ENCODE measurements at places on chromosomes 7 and 10.

DNA sequence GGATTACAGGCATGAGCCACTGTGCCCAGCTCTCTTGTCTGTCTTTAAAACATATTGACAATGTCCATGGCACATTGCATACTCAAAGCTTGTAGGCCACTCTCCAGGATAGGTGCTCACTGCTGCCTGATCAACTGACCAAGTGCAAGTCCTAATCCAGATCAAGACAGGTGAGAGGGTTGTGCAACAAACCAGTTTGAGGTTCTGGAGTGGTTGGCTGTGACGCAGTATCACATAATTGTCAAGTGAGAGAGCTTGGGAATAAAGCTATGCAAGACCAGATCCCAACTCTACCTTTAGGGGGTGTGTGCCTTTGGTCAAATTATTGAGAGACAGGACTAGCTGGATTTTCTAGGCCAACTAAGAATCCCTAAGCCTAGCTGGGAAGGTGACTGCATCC, 43.0 kb upstream of the OPN4 start:
- DNase-seq: no peak

DNA sequence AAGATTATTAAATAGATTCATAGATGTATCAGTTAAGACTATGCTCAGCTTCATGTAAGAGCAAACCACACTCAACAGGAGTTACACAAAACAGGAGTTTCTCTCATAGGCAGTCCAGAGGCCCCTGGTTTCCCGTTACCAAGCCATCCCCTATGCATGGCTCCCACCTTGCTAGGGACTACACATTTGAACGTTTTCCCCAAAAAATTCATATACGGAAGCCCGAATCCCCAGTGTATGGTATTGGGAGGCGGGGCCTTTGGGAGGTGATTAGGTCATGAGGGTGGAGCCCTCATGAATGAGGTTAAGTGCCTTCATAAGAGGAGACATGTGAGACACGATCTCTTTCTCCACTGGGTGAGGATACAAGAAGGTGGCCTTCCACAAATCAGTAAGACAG, 29.1 kb downstream of the RSU1 start:
- no peak for DNase-seq

- DNase-seq: no peak
These were observed 56.0 kb downstream of the CSGALNACT2 start for GRCh38 chr10:43194266-43194665.

DNA sequence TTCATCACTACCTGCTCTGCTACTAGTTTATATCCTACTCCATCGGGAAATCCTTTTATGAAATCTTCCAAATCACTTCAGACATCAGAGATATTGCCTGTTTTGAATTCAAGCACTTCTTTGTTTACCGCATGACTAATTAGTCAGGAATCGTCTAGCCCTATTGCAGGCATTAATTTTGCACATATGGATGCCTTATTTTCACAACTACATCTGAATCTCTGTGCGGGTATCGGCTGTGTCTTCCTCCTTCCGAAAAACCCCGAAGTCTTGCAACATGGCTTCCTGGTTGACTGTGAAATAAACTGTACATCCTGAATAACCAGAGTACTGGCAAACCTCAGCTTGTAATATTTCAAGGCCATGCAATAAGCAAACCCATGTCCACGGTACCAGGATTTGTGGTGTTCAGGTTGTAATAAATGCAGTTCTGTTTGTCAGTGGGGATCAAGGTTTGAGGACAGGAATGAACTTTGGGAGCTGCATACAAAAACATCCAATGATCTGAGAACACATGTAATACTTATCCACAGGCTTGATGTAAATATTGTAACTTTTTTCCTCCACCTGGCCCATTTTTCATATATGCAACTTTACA, 642.1 kb downstream of the PARD3 start:
- no peak for DNase-seq

DNA sequence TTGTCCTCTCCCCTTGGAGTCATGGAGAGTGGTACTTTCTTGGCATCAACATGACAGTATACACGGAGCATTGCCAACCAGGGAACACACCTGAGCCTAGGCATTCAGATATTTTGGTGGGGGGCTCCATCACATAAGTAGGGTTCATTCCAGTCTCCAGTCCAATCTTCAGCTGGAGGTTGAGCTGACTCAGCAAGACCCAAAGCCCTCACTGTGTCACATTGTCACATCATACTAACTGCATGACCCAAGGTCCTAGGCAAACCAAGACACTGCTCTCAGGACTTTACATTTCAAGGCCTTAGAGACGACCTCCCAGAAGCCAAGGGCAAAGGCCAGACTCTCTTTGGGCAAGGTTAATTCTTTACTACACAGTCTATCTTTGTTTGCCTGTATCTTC, 190.1 kb downstream of the TMEM178B start:
- DNase-seq: no peak

DNA sequence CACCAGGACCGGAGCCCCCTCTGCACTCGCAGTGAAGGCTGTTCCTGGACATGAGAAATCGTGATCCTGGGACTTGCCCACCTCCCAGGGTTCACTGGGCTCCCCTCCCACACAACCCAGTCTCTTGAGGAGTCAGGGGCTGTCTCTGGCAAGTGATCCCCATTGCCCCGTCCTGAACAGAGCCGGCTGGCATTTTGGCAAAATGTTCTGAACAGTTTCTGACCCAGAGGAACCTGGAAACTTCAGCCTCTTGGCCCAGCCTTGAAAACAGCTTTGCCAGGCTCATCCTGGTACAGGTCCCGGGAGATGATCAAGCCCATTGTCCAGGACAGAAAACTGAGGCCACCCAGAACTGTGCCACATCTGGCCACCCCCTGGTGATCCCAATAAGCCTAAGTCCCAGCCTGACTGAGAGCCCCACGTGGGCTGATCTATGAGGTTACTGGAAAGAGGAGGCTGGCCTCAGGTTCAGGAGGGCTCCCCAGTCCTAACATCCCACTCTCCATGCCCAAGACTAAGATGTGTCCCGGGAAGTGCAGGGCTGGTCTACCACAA, 115.7 kb downstream of the OAT start:
- no peak for DNase-seq

DNA sequence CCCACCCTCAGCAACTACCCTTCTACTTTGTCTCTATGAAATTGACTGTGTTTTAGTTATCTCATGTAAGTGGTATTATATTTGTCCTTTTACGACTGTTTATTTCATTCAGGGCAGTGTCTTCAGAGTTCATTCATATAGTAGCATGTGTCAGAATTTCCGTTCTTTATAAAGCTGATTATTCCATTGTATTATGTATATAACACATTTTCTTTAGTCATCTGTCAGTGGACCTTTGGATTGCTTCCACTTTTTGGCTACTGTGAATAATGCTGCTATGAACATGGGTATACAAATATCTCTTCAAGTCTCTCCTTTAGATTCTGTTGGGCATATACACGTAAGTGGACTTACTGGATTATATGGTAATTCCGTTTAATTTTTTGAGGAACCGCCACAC, 14.5 kb downstream of the SLF2 start:
- no peak for DNase-seq

DNA sequence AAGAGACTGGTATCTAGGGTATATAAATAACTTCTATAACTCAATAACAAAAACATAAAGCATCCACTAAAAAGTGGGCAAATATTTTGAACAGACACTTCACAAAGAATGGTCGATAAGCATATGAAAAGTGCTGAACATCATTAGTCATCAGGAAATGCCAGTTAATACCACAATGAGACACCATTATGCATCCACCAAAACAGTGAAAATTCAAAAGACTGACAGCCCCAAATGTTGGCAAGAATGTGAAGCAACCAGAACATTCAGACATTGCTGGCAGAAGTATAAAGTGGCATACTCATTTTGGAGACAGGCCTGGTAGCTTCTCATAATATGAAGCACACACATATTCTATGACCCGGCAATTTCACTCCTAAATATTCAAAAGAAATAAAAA, 26.5 kb upstream of the GSAP start:
- DNase-seq: no peak

- no peak for DNase-seq
These were observed 42.3 kb upstream of the SGCE start for GRCh38 chr7:94698275-94698674.

- no peak for DNase-seq
These were observed 74.5 kb downstream of the DGKI start for GRCh38 chr7:137772316-137772715.

DNA sequence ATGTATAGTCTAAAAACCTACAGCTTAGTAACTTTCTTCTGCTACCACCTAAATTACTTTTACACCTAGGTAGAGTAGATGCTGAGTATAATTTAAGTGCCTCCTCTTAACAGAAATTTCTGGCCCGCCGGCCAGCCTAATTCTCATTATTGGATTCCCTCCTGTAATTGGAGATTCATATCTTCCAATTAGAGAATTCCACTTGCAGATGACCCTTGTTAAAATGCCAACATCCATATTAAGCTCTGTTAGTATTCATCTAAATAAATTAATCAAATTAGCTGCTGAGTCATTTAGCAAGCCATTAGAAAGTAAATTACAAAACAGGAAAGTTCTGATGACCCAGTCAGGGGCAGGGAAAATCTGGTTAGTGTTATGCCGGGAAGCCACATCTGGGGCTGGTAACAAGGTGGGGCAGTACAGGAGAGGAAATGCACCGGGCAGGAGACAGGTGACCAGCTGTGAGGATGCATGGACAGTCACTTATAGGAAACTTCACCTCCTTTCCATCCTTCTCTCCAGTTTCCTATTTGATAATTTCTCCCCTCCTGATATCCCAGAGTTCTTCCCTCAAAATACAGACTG, 82.8 kb downstream of the ORC5 start:
- no peak for DNase-seq

DNA sequence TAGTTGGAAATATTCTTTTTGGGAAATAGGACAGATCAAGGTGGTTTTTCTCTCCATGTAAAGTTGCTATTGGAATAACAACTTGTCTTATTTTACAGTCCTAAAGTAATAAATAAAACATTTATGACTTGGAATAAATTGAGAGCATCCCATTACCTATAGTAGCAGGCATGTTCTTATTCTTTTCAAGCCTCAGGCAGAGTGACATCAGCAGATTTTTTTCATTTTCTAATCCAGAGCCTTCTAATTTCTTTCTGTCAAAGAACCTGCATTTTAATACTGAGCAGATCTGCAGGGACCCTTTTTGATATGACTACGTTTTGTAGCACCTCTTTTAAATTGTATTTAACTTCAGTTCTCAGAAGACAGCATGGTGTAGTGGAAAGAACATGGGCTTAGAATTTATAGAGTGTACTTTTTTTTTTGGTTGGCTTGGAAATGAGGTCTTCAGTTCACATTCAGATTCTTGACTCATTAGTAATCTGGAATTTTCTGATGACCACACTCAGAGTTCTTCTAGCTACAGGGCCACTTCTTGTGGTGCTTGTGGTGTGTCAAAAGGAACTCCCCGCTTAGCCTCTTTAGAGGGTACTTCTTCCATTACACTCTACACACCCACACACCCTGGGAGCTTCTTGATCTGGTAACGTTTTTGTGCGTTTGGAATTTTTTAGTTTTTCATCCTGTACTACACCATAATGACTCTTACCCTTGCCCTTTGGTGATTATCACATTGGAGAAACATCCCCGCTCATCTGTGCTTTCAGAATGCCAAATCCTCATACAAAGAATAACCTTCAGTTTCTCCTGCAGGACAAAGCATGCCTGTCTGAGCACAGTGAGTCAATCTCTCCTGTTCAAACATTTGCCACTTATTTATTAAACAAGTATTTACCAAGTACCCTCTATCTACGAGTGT, 34.6 kb downstream of the AGK start:
- no peak for DNase-seq

- no peak for DNase-seq
These were observed 45.2 kb upstream of the BHLHA15 start for GRCh38 chr7:98165827-98166667.

GRCh38 chr7:40527723-40528122, 392.9 kb downstream of the SUGCT start:
- no peak for DNase-seq

DNA sequence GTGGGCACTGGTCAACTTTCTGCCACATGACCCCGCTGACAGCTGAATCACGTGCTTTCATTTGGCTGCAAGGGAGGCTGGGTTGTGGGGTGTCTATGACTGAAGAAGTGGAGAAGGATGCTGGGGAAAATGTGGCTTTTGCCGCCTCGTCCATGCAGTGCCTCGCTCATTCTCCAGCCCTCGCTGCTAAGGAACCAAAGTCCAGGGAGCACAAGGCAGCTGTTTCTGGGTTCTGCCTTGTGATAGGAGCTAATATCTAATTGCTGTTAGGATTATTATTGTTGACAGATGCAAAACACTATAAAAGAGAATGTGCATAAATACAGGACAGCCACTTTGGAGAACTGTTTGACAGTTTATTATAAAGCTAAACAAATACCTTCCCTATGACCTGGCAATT, 4.9 kb upstream of the CAMK2B start:
- DNase-seq: no peak

- no peak for DNase-seq
These were observed 11.1 kb upstream of the CPA1 start for GRCh38 chr7:130369110-130369711.

- no peak for DNase-seq
These were observed 218.1 kb downstream of the CELF2 start for GRCh38 chr10:11235771-11236170.

All from putamen (tissue), 1 donor.